Thymus (tissue), 14 donors: ENCODE measurements at places on chromosomes 4 and X. TPM values are rescaled to one million over a fixed set of nuclear protein-coding genes. Genes with fewer than 3 reads are reported as not detected.

GRCh38 chr4:168633064-168633463 lies 136.2 kb downstream of the PALLD start:
- DNase-seq = no peak

The FRMD7 gene
- 0.02 TPM for polyA plus RNA-seq

GRCh38 chr4:139950568-139950967 lies 203.4 kb downstream of the MAML3 start:
- DNase-seq = peak; percentile 75

GRCh38 chr4:156496797-156497196 lies 474.8 kb downstream of the PDGFC start:
- DNase-seq = no peak

- DNase-seq = no peak
These were observed 52.3 kb upstream of the KLF3 start for GRCh38 chr4:38611676-38612075.

DNA sequence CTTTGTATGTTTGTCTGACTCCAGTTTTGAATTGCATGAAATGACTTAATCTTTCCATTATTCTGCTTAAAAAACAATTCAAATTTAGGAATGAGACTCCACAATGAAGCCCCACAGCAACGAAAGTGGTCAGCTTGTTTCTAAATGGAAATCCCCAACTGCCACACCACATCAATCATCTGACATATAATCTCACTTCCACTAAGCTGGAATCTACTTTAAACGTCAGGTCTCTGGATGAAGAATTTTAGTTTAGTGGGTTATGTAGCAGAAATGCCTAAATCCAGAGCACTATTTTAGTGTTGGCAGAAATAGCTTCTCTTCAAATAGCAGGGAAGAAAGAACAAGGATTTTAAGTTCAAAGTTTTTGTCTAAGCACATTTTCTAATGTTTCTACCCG lies 1.7 kb upstream of the BMP2K start:
- no peak for DNase-seq

DNA sequence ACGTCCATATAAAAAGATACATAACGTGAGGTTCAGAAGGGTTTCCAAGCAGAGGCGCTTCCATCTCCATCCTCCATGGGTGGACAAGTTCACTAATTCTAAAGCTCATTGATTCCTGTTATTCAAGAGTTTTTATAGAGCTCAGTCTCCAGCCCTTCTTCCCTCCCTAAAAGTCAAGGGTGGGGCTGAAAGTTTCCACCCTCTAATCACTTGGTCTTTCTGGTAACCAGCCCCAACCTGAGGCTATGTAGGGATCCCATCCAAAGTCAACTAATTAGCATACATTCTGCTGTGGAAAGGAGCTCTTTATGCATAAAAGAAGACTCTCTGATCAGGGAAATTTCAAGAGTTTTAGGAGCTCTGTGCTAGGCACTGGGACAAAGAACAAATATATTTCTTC lies 46.9 kb upstream of the VEGFC start:
- DNase-seq = no peak

The PHEX gene
- 0.66 TPM for polyA plus RNA-seq

DNA sequence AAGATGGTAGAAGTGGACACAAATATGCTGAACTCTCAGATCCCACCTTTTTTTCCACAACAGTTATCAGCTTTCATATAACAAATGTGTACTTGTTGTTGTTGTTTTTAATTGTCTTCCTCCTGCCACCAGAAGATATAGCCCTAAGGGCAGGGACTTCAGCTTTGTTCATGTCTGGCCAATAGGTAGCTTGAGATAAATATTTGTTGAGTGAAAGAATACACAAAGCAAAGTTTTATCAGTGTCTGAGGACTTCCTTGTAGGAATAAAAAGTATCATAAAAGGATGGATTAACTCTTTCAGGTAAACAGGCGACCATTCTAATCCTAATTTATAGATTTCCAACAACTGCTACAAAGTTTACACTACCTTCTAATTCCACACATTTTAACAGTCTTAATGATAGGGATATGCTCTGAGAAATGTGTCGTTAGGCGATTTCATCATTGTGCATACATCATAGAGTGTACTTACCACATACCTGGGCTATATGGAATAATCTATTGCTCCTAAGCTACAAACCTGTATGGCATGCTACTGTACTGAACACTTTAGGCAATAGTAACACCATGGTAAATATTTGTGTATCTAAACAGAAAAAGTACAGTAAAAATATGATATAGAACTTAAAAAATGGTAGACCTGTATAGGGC lies 186.1 kb downstream of the ATOH1 start:
- DNase-seq = no peak

The PNMA5 gene
- polyA plus RNA-seq = 0.25 TPM

GRCh38 chr4:84952004-84952403 lies 14.5 kb downstream of the WDFY3 start:
- DNase-seq = no peak

The NKX1-1 gene
- polyA plus RNA-seq = not detected

The IL2 gene
- polyA plus RNA-seq = 0.21 TPM

The SMARCA5 gene
- polyA plus RNA-seq = 26.4 TPM

The FRMPD4 gene
- 0.05 TPM for polyA plus RNA-seq

DNA sequence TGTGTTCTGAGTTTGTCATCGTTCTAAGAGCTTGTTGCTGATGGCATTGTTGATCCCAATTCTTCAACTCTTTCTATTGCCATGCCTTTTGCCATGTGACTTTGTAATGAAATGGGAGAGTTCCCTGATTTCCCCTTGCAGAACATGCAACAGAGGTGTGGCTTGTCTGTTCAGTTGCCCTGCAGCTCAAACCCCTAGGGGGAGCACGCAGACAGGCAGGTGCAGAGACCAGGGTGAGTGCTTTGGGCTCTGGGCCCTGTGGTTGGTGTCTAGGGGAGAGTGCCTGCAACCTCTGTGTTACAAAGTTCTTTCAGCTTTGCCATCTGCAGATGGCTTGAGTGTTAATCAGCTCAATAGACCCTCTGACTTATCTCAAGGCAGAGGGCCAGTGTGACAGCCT lies 332.7 kb downstream of the MID1IP1 start:
- DNase-seq = no peak

DNA sequence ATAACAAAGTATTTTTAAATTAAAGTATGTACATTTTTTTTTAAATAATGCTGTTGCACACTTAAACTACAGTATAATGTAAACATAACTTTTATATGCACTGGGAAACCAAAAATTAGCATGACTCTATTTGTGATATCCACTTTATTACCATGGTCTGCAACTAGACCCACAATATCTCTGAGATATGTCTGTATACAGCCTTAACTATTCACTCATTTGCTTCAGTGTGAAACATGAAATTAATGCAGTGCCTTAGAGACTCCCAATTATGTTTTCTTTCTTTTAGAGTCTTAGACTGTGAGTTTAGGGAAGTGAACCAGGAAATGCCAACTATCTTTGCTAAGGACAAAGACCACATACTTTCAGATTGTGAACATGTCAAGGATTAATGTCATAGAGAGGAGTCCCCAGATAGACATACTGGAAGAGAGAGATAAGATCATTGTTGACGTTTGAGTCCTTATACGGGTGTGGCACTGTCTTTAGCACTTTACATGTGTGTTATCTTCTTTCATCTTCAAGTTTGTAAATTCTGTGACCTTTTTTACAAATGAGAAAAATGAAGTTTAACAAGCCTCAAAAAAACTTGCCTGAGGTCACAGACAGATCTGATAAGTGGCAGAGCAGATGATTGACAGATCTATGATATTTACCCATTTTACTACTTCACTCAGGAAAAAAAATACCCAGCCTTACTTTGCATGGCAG lies 23.2 kb downstream of the CXorf58 start:
- DNase-seq = peak; percentile 65

- no peak for DNase-seq
These were observed 345.8 kb upstream of the CASK start for GRCh38 chrX:42269186-42269585.

DNA sequence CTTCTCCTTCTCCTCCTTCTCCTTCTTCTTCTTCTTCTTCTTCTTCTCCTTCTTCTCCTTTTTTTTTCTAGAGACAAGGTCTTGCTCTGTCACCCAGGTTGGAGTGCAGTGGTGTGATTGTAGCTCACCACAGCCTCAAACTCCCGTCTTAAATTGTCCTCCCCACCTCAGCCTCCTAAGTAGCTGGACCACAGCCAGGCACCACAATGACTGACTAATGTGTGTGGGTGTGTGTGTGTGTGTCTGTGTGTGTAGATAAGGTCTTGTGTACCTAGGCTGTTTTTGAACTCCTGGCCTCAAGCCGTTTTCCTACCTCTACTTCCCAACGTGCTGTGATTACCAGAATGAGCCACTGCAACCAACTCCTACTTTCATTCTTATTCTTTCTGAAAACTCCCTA lies 390.9 kb downstream of the ADAM29 start:
- DNase-seq = no peak

DNA sequence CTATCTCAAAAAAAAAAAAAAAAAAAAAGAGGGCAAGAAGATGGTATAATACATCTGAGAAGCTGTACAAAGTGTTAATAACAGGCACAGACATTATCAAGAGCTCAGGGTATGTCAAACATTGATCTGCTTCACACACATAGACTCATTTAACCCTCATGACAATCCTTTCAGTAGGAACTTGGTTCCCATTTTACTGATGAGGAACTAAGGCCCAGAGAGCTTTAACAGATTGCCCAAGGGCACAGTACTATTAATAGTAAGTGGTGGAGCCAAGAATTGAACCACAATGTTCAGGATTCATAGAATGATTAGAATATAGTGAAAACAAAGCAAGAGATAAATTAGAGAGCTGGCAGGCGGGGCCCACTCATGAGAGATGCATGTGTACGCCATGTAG lies 154.4 kb downstream of the EFHC2 start:
- no peak for DNase-seq

GRCh38 chrX:916230-916599 lies 285.6 kb downstream of the SHOX start:
- no peak for DNase-seq

DNA sequence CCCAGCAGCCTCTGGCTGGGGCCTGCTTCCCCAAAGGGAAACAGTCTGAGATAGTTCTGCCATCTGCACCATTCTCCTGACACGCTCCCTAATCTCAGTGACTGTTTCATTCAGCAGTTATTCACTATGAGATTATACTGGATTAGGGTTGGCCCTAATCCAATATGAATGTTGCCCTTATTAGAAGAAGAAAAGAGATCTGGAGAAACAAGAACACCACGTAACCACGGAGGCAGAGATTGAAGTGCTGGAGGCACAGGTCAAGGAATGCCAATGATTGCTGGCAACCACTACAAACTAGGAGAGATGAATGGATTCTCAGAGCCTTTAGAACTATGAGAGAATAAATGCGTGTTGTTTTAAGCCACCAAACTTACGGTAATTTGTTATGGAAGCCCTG lies 7.4 kb downstream of the ACOX3 start:
- no peak for DNase-seq

The CXCL8 gene
- 11.0 TPM for polyA plus RNA-seq

DNA sequence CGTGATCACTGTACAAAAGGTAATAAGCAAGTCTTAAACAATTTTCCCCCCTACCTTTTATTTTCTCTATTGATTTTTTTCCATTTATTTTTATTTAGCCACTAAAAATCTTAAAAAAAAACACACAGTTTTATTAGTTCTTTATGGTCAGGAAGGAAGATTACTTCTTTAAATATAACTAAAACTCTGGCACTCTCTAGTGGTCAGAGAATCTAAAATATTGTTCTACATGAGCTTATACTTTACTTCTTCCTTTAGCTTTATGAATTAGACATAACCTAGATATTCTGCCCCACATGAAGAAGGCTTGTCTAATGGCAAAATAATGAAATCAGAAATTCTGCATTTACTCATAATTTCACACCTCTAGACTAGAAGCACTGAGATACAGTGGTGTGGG lies 135.2 kb downstream of the PDE5A start:
- no peak for DNase-seq

The ETDA gene
- polyA plus RNA-seq = not detected

GRCh38 chrX:136256026-136256425 lies 4.8 kb upstream of the MAP7D3 start:
- DNase-seq = no peak

DNA sequence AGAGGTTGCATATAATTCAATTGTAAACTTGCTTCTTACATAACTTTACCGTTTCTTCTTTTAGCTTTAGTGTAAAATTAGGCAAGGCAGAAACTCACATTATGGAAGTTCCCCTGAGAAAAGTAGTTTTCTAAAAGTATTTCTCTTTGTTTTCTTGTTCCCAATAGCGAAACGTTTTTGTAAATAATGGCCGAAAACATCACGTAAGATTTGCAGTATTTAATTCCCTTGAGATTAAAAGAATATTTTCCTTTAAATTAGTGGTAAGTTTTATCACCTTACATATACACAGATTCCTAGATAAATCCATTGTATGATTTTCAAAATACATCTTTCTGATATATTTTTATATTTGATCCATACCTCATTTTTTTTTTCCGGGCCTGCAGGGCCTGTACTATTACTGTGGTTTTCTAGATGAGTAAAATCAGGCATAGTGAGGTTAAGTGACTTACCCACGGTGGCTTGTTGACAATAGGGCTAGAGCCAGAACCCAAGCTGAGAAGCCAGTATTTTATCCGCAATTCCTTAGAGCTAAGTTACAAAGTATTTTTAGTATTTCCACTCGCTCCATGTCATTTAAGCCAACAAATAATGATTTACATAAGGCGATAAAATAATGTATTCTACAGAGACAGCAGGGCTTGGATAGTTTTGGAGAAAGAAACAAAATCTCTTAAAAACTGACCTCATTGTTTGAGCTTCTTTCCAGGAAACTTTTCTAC lies 82.2 kb upstream of the VEGFC start:
- no peak for DNase-seq

The DLG3 gene
- 4.8 TPM for polyA plus RNA-seq

DNA sequence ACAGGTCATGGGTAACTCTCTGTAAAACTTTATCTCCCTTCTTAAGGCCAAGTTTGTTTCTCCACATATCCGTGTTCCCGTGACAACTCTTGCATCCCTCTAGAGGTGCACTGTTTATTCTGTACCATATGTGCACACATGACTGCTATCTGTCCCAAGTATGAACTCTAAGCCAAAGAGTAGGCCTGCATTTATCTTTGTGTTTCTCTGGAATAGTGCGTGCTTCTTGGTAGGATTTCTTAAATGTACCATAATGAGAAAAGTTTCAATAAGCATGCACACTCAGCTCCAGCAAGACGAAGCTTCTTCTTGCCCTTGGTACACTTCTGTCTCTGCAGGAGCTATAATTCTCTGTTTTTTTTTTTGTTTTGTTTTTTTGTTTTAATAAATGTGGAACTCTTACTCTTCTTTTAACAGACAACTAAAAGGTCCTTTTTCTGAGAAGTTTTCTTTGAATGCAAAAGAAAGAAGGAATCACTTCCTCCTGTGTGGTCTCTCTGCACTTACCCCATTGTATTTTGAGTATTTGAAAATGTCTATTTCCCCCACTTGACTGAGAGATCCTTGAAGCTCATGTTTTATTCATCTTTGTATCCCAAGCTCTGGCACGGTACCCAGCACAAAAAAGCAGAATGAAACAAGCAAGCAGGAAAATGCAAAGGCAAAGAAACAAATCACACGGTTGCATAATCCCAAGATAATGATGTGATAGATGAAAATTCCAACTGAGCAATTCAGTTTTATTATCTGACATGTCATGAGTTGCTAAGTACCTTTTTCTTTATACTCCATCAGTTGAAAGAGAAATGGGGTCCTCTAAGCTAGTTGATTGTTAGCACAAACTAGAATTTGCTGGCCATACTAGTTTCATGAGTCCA lies 521.9 kb upstream of the BOD1L1 start:
- no peak for DNase-seq
